Hepatocyte (in vitro differentiated cells): ENCODE measurements at places on chromosomes 13 and 19. TPM values are rescaled to one million over a fixed set of nuclear protein-coding genes. Genes with fewer than 3 reads are reported as not detected.

The ZNF350 gene
- 3.5 and 4.3 TPM in 2 replicates for total RNA-seq

The MBD3L2B gene
- not detected in 2 replicates for total RNA-seq

The LMTK3 gene
- 2.1 and 3.7 TPM in 2 replicates for total RNA-seq

The RPS28 gene
- 293 and 312 TPM in 2 replicates for total RNA-seq

The ATP4B gene
- total RNA-seq = 15.9 and 16.2 TPM in 2 replicates

The NANOS3 gene
- 0.60 TPM in 1 of 2 replicates, not detected in the other for total RNA-seq

The ZNF880 gene
- 24.9 and 30.7 TPM in 2 replicates for total RNA-seq

The FCGBP gene
- 31.2 and 48.2 TPM in 2 replicates for total RNA-seq

The FCER2 gene
- total RNA-seq = not detected in 2 replicates

The ELSPBP1 gene
- 1.0 and 2.4 TPM in 2 replicates for total RNA-seq

DNA sequence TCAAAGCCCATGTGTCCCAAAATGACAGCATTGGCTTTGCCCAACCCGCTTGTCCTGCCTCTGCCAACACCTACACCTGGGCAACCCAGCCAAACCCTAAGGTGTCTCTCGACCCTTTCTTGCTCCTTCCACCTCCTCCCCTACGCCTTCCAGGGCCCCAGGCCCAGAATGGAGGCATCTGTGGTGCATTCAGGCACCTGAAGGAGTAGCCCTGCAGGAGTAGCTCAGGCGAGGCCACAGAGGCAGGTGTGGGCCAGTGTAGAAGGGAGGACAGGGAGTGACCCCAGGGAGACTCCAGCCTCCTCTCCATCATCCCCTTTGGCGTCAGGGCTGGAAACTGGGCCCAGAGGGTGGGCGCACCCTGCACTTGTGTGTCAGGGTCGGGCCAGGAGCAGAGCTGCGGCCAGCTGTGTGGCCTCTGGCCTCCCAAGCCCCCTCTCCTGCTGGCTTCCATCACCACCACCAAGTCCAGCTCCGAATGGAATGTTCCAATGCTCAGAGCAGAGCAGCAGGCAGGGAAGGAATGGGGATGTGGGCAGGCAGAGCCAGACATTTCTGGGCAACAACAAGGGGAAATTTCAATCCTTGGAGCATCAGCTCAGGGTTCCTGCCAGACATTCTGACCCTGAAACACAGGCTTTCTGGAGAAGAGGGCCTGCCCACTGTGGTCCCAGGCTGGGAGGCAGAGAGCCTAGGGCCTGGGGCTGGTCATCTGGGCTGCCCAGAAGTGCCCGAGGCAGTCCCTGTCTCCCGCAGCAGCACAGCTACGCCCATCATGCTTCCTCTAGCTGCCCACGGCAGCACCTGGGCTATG lies 16.4 kb downstream of the PLEKHF1 start:
- H3K4me1 ChIP-seq = no peaks in the 10 kb centered on the region
- no peaks in the 10 kb centered on the region for H3K27me3 ChIP-seq
- no peak overlapping the region for H3K4me3 ChIP-seq
- no peak overlapping the region for H3K27ac ChIP-seq

DNA sequence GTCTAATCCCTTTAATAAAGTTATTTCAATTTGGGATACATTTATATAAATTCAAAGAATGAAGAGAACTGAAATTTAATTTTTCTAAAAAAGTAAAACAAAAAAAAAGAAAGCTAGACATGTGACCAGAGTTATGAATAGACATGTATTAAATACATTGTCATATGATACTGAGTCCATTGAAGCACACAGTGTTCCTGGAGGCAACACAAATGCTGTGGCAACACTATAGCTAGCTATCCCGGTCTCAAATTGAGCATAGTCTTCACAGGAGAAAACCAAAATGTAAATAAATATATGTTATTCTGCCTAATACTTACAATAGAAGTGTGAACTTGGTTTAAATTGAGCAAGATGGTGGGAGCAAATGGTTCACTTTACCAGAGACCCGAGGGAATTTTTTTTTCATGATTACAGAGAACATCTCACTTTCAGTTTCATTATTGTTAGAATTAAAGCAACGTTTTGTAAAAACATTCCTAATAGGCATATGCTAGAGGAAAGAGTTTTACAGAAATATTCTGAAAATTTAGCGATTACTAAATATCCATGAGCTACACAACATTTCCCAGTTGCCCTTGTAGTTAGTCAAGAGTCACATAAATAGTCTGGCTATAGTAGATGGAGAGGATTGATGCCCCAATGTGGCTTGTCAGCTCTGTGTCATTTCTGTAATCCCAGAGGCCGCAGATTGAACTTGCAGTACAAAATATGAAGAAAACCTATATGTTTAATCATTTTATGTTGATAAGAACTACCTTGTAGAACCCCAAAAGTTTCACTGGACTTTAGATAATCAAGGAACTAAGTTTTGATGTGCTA lies 775.7 kb upstream of the SPRY2 start:
- DNase-seq = no peak
- no peak overlapping the region for H3K4me3 ChIP-seq
- H3K4me1 ChIP-seq = no peaks in the 10 kb centered on the region
- no peaks in the 10 kb centered on the region for H3K27me3 ChIP-seq
- H3K36me3 ChIP-seq = no peaks in the 10 kb centered on the region

GRCh38 chr19:3125900-3126524 lies 9.8 kb upstream of the GNA15 start:
- H3K27me3 ChIP-seq = no peaks in the 10 kb centered on the region
- no peak overlapping the region for H3K4me3 ChIP-seq
- no peaks in the 10 kb centered on the region for H3K4me1 ChIP-seq
- H3K36me3 ChIP-seq = no peaks in the 10 kb centered on the region

- DNase-seq = no peak
- no peaks in the 10 kb centered on the region for H3K36me3 ChIP-seq
- no peaks in the 10 kb centered on the region for H3K4me1 ChIP-seq
- H3K27ac ChIP-seq = no peak overlapping the region
- no peak overlapping the region for H3K4me3 ChIP-seq
Observed at GRCh38 chr19:35907377-35907745, 734 bp downstream of the TYROBP start.

DNA sequence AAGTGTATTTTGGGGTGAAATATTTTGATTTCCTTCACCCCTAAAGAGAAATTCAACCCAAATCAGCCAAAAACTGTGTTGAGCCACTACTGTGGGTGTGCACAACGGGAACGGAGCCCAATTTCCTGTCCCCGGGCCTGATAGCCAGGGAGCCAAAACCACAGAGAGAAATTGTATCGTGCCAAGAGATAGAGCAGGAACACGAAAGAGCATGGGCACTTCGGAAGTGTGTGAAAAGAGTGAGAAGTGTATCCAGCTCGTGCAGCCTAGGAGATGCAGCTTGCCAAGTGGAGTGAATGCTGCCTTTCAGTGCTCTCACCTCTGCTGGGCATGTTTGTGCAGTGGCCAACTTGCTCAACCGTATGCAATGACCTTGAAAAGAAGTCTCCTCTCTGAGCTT lies 19.4 kb upstream of the PLEKHF1 start:
- H3K27me3 ChIP-seq = peaks cover 6% of the 10 kb centered on the region
- no peak overlapping the region for H3K4me3 ChIP-seq
- no peak overlapping the region for H3K27ac ChIP-seq
- no peak for DNase-seq
- no peaks in the 10 kb centered on the region for H3K4me1 ChIP-seq

DNA sequence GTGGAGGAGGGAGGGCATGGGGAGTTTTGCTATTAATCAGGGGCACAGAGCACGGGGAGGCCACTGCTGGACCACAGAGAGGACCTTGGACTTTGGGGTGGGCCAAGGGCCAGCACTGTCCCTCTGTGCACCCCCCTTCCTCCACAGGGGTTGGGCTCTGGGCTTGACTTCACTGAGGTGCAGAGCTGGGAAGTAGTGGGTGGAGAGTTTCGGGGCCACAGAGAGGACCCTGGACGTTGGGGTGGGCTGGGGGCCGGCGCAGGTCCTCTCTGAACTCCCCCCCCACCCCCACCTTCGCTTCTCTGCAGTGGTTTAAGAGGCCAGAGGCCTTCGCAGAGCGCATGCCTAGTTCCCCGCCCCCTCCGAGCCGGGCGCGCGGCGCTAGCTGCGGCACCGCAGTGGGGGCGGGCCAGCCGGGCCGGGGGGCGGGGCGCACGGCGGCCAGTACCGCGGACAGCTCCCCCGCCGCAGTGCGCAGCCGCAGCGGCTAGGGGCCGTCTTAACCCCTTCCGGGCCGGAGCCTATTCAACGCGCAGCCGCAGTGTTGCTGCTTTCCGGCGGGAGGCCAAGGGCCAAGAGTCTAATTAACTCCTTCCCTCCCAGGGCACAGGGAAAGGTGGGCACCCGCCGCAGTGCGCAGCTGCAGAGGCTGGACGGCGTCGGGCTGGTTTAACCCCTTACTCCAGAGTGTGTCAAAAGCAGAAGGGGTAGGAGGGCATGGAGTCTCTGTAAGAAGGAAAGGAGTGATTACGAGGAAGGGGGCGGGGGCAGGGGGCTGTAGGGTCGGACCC lies 3.7 kb downstream of the KCNC3 start:
- no peaks in the 10 kb centered on the region for H3K36me3 ChIP-seq
- H3K4me3 ChIP-seq = no peak overlapping the region
- DNase-seq = peak; percentile 90
- peaks cover 23% of the 10 kb centered on the region for H3K27me3 ChIP-seq
- H3K4me1 ChIP-seq = peaks cover 11% of the 10 kb centered on the region

- peak overlapping the region; percentile 54 for H3K27ac ChIP-seq
- H3K36me3 ChIP-seq = no peaks in the 10 kb centered on the region
- no peaks in the 10 kb centered on the region for H3K27me3 ChIP-seq
- H3K4me1 ChIP-seq = peaks cover 4% of the 10 kb centered on the region
- H3K4me3 ChIP-seq = no peak overlapping the region
Observed at GRCh38 chr13:108947551-108948030, 318.2 kb downstream of the MYO16 start.

DNA sequence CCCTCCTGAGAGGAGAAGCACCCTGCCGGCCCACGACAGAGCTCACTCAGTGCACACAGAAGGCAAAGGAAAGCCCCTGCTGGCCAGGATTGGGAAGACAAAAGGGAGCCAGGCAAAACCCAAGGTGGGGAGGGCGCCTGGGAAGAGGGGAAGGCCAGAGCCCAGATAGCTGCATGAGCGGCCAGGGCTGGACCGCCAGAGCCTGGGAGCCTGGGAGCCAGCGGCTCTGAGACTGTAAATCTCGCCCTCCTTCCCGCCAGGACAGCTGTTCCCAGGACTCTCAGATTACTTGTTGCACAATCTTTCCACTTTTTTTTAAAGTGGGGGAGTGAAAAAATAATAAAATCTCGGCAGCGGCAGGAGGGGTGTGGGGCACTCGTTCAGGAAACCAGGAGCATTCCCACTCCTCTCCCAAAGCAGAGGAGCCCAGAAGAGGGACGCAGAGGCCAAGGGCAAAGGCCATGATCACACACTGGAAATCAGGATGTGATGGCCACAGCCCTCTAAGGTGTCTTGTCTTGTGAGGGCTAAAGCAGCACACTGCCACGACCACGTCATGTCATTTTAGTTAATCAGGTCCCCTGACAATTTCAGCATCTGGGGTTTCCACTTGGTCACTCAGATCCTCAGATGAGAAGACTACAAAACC lies 19.6 kb upstream of the EPHX3 start:
- peaks cover 49% of the 10 kb centered on the region for H3K4me1 ChIP-seq
- H3K4me3 ChIP-seq = no peak overlapping the region
- H3K27me3 ChIP-seq = no peaks in the 10 kb centered on the region

DNA sequence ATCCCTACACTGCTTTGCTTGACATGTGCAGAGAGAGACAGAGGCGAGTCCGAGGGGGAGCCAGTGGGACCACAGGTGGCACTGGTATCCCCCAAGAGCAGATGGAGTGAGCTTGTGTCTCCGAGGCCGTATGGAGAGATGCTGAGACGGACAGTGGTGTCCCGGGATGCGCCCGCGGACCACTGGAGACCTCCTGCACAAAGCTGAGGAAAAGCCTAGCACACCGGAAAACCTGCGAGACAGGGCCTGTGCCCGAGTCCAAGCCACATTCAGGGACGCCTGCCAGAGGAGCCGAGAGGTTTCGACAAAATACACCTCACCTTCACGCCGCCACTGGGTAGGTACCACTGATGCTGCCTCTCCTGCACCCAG lies 66.0 kb upstream of the ZNF527 start:
- no peak overlapping the region for H3K4me3 ChIP-seq
- no peaks in the 10 kb centered on the region for H3K36me3 ChIP-seq
- H3K27me3 ChIP-seq = no peaks in the 10 kb centered on the region
- H3K4me1 ChIP-seq = no peaks in the 10 kb centered on the region
- no peak overlapping the region for H3K27ac ChIP-seq

- no peak overlapping the region for H3K4me3 ChIP-seq
- H3K27ac ChIP-seq = no peak overlapping the region
- DNase-seq = no peak
- no peaks in the 10 kb centered on the region for H3K27me3 ChIP-seq
- H3K4me1 ChIP-seq = no peaks in the 10 kb centered on the region
- H3K36me3 ChIP-seq = no peaks in the 10 kb centered on the region
Observed at GRCh38 chr13:100483841-100484381, 104.7 kb downstream of the GGACT start.

- no peaks in the 10 kb centered on the region for H3K27me3 ChIP-seq
- peaks cover 5% of the 10 kb centered on the region for H3K4me1 ChIP-seq
- H3K36me3 ChIP-seq = no peaks in the 10 kb centered on the region
- no peak overlapping the region for H3K4me3 ChIP-seq
- no peak overlapping the region for H3K27ac ChIP-seq
- DNase-seq = peak; percentile 41
Observed at GRCh38 chr13:19984430-19985218, 26.1 kb downstream of the ZMYM2 start.

DNA sequence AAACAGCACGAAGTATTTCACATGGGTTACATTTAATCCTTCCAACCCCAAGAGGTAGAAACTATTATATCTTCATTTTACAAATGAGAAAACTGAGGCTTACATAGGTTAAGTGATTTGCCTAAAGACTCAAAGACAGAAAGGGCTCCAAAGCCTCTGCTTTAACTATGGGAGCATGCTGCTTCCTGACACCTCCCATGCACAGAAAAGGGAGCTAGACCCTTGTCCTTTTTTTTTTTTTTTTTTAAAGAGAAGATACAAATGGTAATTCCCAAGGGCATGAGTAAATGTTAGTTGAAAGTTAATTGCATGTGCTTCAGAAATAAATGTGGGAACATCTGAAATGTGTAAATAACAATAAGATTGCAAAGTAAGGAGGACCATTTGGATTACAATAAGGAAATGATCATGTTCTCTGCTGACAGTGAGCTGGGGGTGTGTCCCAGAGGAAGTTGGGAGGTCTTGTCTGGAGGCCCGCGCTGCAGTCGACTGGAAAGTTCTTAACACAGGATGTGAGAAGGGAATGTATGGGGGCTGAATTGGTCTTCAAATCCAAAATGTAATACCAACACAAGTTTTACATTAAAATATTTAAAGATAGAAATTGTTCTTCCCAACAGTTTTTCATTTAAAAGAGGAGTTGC lies 500.3 kb downstream of the KLF12 start:
- no peak overlapping the region for H3K4me3 ChIP-seq
- peaks cover 4% of the 10 kb centered on the region for H3K4me1 ChIP-seq
- H3K36me3 ChIP-seq = no peaks in the 10 kb centered on the region
- H3K27me3 ChIP-seq = no peaks in the 10 kb centered on the region
- no peak overlapping the region for H3K27ac ChIP-seq

DNA sequence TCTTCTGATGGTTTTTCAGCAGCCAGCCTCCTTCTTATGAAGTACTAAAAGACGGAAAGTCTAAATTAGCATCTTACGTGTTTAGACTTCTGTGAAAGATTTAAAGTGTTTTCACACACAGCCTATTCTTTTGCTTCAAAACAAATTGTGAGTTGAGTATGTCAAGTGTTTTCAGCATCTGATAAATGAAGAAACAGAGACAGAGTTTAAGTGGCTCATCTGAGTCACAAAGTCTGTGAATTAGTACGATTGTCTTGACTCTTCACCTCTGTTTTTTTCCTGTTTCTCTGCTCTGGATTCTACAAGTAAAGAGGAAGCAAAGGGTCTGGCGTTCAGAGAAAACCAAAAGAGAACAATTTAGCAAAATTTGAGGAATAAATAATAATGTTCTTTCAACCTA lies 116.4 kb downstream of the FRY start:
- H3K36me3 ChIP-seq = no peaks in the 10 kb centered on the region
- no peak overlapping the region for H3K4me3 ChIP-seq
- H3K27ac ChIP-seq = no peak overlapping the region
- no peak for DNase-seq
- peaks cover 4% of the 10 kb centered on the region for H3K4me1 ChIP-seq
- H3K27me3 ChIP-seq = no peaks in the 10 kb centered on the region
